ENCODE measurements at places on chromosomes 3 and 15.
A peak's percentile ranks its signal among the peaks of the same experiment; 100 is the strongest.

GRCh38 chr3:105539897-105540296 lies 173.2 kb downstream of the ALCAM start:
- DNase-seq, result no peak

DNA sequence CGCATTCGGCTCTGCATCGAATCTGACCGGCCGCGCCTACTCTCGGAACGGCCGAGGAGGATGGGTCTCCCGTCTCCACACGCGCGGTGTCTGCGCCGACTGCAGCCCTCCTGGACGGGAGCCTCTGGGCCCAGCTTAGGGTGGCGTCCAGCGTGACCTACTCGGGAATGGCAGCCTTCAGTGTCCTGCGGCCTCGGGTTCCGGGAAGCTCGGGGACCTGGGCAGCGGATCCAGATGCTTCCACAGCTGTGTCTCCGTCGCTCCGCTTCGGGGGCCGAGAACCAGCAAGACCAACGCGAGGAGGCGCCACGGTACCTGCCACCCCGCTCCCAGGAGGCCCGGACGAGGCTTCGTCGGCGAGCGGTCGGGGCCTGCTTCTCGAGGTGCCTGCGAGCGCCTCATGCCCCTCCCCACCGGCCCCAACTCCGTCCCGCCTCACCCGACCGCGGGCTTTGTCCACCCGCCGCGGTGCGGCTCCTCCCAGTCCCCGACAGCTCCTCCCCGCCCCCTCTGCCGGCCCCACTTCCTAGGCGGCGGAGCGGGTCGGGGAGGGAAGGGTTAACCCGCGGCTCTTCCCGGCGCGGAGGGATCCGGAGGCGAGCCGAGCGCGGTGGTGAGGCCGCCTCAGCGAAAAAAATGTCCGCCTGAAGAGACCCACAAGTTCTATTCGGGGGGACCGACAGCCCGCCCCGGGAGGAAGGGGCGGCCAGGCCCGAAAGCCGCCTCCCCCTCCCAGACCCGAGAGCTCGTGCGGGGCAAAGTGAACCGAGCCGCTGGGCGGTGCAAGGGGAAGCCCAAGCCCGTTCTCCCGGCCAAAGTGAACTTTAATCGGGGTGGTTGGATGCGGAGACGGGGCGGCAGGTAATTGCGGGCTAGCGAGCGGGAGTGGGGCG lies at the start of gene TCF12:
Gene TCF12, plus strand, starts transcription at position 599 of the 893 bp plus-strand sequence. CDS start 1,270 bp downstream, outside the sequence.
- DNase-seq, result peak; percentile 84

GRCh38 chr15:65868546-65869125 lies 655 bp upstream of the RAB11A start:
- DNase-seq, result no peak

DNA sequence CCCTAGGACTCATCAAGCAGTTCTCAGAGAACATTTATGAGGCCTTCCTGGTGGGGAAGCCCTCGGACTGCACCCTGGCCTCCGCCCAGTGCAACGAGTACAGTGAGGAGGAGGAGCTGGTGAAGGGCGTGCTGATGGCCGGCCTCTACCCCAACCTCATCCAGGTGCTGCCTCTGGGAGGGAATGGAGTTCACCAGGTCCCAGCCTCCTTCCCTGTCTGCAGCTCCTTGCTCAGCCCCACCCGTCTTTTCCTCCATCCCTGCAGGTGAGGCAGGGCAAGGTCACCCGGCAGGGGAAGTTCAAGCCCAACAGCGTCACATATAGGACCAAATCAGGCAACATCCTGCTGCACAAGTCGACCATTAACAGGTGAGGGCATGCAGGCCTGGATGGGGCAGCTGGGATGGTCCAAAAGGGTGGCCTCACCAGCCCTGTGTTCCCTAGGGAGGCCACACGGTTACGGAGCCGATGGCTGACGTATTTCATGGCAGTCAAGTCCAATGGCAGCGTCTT lies 46.3 kb downstream of the DHX30 start:
- DNase-seq, result no peak

GRCh38 chr15:23437673-23438072 lies 9.4 kb downstream of the GOLGA6L2 start:
- DNase-seq, result no peak

DNA sequence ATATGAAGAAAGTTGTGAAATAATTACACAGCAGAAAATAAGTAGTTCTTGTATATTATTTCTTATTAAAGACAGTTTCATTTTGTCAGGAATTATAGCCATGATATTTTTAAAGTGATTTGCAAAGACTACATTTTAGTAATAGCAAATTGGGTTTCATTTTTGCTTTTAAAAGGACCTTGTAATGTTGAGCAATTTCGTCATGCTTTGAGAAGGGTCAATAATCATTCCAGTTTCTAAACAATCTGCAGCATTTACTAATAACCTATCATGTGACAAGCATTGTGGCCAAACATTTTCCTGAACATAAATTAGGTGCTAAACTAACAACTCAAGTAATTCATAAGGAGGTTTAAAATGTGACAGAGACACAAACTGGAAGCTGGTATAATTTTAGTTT lies 214.4 kb upstream of the CBLB start:
- DNase-seq, result no peak

GRCh38 chr15:34927726-34928125 lies 41.8 kb downstream of the AQR start:
- no peak for DNase-seq

DNA sequence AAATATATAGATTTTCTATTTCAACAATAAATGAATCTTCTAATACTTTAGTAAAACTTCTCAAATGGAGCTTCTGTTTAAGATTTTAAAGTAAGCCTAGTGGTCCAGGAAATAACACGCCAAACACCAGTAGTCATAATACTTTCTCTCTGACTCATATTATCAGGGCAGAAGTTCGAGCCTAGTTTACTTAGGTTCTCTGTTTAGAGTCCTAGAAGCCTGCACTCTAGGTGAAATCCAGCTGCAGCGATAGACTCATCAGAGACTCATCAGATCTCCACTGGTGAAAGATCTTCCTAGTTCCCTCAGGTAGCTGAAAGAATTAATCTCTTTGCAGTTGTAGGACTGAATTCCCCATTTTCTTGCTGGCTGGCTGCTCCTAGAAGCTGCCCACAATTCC lies 552.5 kb upstream of the ROBO2 start:
- no peak for DNase-seq

GRCh38 chr3:7264196-7264526 lies 403.2 kb downstream of the GRM7 start:
- no peak for DNase-seq

DNA sequence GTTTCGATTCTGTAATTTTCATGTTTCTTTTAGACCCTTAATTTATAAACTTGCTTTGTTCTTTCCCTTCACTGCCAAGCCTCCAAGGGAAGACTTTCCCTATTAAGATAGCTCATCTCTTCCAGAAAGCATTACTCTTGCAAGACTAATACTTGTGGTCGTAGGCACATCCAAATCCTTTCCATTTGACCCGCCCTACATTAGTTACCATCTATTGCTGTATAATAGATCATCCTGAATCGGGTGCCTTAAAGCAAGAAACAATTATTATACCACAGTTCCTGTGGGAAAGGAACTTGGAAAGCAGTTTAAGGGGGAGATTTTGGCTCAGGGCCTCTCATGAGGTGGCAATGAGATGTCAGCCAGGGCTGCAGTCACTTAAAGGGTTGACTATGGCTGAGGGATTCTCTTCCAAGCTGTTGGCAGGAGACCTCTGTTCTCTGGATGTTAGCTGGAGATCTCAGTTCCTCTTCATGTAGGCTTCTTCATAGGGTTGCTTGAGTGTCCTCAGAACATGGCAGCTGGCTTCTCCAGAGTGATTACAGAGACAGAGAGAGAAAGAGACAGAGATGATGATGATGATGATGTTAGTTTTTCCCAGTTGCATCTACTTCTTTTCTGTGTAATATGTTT lies 570.4 kb upstream of the TGFBR2 start:
- no peak for DNase-seq

GRCh38 chr3:28317438-28318022 lies 31.0 kb upstream of the ZCWPW2 start:
- DNase-seq, result no peak

GRCh38 chr3:52359116-52359855 lies 43.2 kb downstream of the DNAH1 start:
- DNase-seq, result no peak

GRCh38 chr3:52039846-52040245 lies 16.5 kb downstream of the DUSP7 start:
- peak; percentile 97 for DNase-seq

- DNase-seq, result no peak
Measured at GRCh38 chr15:54803134-54803808, 393.5 kb downstream of the RSL24D1 start.

GRCh38 chr15:90240856-90241255 lies 6.8 kb downstream of the GDPGP1 start:
- no peak for DNase-seq

DNA sequence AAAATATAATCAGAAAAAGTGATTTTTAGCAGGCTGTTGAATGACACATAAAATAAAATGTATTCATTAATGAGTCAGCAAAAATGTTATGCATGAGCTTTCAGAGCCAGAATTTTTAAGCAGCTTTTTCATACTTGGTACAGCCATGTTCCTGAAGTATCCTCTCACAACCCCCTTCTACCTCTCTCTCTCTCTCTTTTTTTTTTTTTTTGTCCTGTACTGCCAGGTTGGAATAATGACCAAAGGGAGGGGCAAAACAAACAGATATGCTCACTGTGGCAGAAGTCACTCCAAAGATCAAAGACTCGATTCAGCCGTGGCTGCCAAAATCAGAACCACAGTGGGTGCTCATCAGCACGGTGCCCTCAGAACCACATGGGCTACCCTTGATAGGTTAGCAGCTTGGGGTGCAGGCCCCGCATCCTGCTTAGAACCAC lies 383.0 kb downstream of the ZBTB20 start:
- no peak for DNase-seq

- DNase-seq, result no peak
Measured at GRCh38 chr3:55902221-55902900, 415.3 kb upstream of the WNT5A start.
